T-helper 17 cell (primary cell): ENCODE measurements at places on chromosomes 12 and 14. TPM values are rescaled to one million over a fixed set of nuclear protein-coding genes. Genes with fewer than 3 reads are reported as not detected.
A peak's percentile ranks its signal among the peaks of the same experiment; 100 is the strongest.

TAS2R20 gene
- 1.7 TPM for total RNA-seq

DNA sequence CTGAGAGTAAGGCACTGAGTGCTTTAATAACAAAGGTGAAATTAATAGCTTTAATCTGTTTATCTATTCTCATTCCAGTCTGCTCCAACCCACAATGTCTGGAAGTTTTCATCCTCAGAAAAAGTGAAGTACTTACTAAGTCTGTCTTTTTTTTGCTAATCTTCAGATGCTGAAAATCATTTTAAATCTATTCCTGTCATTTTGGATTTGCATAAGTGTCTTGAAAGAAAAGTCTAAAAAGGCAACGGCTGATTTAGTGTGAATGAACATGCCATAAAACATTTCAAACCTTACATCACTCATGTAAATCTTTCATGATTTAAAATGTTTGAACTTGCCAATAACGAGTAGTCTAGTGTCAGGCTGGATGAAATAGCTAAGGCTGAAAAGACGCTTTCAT, 685.6 kb downstream of the RPS29 start:
- no peak for DNase-seq
- H3K4me1 ChIP-seq: no peaks in the 10 kb centered on the region
- H3K27ac ChIP-seq: no peak overlapping the region

- H3K27me3 ChIP-seq: peaks cover 8% of the 10 kb centered on the region
- DNase-seq: no peak
- H3K36me3 ChIP-seq: no peaks in the 10 kb centered on the region
- H3K27ac ChIP-seq: no peak overlapping the region
- H3K4me1 ChIP-seq: peaks cover 6% of the 10 kb centered on the region
Observed at GRCh38 chr14:106837870-106838269, 1311.5 kb downstream of the TMEM121 start.

TRHDE gene
- not detected for total RNA-seq

- no peak overlapping the region for H3K4me3 ChIP-seq
- no peak for DNase-seq
- no peaks in the 10 kb centered on the region for H3K4me1 ChIP-seq
- H3K27me3 ChIP-seq: no peaks in the 10 kb centered on the region
Observed at GRCh38 chr12:106433055-106433454, 75.5 kb downstream of the POLR3B start.

GRCh38 chr12:69896653-69897381, 71.8 kb downstream of the MYRFL start:
- H3K27ac ChIP-seq: no peak overlapping the region
- no peaks in the 10 kb centered on the region for H3K36me3 ChIP-seq
- no peaks in the 10 kb centered on the region for H3K4me1 ChIP-seq
- H3K4me3 ChIP-seq: no peak overlapping the region
- no peak for DNase-seq
- H3K27me3 ChIP-seq: peaks cover 16% of the 10 kb centered on the region

GRCh38 chr12:33752854-33753253, 269.4 kb upstream of the ALG10 start:
- no peaks in the 10 kb centered on the region for H3K36me3 ChIP-seq
- no peak overlapping the region for H3K27ac ChIP-seq
- H3K4me1 ChIP-seq: no peaks in the 10 kb centered on the region
- H3K4me3 ChIP-seq: no peak overlapping the region
- no peaks in the 10 kb centered on the region for H3K27me3 ChIP-seq

- peak; percentile 8 for DNase-seq
- no peaks in the 10 kb centered on the region for H3K27me3 ChIP-seq
- no peak overlapping the region for H3K27ac ChIP-seq
- H3K4me1 ChIP-seq: no peaks in the 10 kb centered on the region
Observed at GRCh38 chr12:132151766-132152410, 7.6 kb downstream of the NOC4L start.

- peak overlapping the region; percentile 2 for H3K4me3 ChIP-seq
- H3K27ac ChIP-seq: no peak overlapping the region
- peaks cover 8% of the 10 kb centered on the region for H3K27me3 ChIP-seq
Observed at GRCh38 chr12:46811185-46811584, 14.6 kb downstream of the SLC38A4 start.
